ENCODE measurements at places on chromosomes 2 and 18.

DNA sequence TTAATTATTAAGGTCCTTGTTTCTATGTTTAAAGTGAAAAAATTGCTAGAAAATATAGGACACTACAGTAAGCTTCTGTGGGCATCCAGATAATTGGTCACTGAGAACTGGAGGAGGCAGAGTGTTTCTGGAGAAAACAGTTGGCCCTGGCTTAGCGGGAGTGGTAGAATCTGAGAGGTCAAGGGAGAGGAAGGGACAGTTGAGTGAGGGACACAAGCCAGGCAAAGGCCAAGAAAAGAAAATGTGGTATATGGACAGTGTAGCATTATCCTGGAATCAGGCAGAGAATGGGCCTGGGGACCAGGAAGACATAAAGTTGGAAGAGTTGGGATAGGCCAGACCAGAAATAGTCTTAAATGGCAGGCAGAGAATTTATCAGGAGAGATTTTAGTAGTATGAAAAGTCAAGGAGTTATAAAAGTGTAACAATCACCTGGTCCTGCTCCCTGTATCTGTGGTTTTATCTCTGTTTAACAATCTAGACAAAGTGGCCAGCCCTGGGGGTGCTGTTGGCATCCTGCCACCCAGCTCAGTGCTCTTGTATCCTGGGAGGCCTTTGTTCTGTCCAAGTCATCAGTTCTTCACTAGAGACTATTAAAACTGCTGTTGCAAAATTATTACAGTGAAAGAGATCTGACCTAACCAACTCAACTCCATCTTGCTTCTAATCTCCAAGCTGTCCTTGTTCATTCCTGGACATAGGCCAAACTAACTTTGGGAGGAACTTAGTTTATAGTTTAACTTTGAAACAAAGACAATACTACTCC is 15.4 kb upstream of the MSGN1 start:
- DNase-seq: no peak

GRCh38 chr2:27509326-27509725 is 12.7 kb downstream of the GCKR start:
- no peak for DNase-seq

GRCh38 chr2:218746960-218747359 is 35.0 kb upstream of the CYP27A1 start:
- no peak for DNase-seq

- peak; percentile 58 for DNase-seq
Measured at GRCh38 chr2:210477496-210477895, 937 bp upstream of the LANCL1 start.

GRCh38 chr2:164964700-164965099 is 9.4 kb upstream of the SLC38A11 start:
- no peak for DNase-seq
